B cell (primary cell): ENCODE measurements at places on chromosomes 3 and 15.

- no peak for DNase-seq
These were observed 105.1 kb downstream of the CPN2 start for GRCh38 chr3:194245975-194246561.

DNA sequence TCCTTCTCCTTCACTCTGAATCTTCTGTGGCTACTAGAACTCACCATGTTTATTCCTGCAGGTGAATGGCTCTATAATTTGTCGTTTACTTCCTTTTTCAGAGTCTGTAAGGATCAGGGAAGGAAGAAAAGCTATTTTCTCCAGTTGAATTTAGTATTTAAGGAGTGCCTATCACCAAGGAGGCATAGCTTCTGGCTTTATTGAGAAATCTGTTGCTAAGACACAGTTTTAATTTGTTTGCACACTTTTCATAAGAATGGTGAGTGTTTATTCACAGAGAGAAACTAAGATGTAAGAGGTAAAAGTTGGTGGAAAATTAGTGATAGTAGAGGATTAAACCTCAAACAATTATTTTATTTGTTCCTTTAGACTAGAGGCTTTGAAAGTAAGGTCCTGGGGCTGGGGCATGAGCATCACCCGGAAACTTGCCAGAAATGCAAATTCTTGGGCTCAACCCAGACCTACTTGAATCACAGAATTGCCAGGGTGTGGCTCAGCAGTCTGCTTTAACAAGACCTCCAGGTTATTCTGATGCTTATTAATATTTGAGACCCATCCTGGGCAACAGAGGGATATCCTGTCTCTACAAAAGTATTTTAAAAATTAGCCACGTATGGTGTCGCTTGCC, 461.3 kb downstream of the AGBL1 start:
- DNase-seq: no peak

DNA sequence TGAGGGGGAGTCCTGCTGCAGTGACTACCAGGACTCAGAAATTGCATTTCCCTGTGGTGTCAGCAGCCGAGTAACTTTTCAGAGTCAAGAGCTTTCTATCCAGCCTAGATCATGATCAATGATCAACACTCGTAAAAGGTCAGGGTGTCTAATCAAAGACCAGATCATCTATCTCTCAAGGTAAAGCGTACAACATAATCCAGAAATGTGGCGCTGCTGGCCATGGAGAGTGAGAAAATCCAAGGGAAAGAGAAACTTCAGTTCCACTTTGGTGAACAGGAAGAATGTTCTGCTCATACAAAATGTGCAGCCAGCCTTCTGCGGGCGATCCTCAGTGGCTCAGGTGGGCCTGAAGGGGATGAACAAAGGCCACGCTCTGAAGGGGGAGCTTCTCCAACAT, 1005.8 kb upstream of the NR2F2 start:
- no peak for DNase-seq

DNA sequence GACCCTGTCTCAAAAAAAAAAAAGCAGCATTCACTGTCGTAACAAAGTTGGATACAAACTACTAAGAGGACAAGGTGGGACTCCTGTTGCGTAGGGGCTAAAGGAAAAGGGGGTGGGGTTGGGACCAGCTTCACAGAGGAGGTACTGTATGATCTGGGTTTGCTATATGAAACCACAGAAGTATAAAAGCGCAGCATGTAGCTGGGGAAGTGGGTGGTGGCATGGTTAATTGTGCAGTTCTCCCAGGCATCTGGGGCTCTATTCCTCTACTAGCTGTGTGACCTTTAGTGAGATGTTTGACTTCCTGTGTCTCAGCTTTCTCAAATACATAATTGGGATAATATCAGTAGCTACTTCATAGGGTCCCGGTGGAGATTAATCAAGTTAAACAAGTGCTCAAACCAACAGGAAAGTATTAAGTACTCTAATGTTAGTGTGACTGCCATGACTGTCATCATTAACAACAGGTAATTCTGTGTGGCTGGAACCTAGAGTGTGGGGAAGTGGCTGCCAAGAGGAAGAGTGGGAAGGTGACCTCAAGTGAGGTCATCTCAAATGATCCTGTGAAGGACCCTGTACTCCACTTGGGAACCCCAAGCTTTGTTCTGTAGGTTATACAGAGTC, 11.5 kb downstream of the PARP16 start:
- no peak for DNase-seq

GRCh38 chr3:135168822-135169221, 373.8 kb downstream of the EPHB1 start:
- no peak for DNase-seq

DNA sequence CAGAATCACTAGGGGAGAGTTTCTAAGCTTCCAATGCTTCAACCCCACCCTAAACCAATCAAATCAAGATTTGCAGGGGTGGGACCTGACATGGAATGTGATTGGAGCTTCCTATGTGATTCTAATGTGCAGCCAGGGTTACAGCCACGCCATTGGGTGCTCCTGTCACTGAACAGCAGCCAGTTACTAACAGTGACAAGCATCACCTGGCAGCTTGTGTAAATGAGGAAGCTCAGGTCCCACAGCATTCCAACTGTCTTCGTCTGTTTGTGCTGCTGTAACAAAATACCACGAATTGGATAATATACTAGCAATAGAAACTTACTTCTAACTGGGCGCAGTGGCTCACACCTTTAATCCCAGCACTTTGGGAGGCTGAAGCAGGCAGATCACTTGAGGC, 294.9 kb downstream of the SHQ1 start:
- no peak for DNase-seq

DNA sequence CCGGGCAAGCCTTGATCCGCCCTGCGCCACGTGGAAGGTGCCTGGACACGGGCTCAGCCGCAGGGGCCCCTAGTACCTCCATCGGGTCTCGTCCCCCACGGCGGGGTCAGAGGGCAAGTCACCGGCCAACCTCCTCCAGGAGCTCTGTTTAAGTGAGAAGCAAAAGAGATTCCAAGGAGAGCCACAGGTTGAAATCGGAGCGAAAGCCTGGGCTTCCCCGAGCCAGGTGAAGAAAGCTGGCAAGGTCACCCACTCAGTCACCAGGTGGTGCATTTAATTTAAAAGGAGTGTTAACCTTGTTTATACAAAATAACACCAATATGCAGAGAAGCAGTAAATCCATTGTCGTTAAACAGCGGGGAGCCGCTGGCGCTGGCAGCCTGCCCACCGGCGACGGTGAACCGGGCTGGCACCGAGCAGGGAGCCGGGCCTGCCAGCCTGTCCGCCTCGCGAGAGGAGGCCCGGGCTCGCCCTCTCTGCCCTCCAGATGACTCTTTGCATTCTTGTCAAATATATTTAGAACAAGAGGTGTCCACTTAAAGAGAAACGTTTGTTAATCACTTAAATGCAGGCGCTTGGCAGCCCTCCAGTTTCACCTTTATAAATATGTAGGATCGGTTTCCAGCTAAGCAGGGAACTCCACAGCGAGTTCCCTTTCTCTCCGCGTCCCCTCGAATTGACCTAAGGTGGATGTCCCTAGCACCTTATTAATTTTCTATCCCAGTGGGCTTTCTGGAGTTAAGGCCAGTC, 277.3 kb upstream of the NR2F2 start:
- peak; percentile 8 for DNase-seq

DNA sequence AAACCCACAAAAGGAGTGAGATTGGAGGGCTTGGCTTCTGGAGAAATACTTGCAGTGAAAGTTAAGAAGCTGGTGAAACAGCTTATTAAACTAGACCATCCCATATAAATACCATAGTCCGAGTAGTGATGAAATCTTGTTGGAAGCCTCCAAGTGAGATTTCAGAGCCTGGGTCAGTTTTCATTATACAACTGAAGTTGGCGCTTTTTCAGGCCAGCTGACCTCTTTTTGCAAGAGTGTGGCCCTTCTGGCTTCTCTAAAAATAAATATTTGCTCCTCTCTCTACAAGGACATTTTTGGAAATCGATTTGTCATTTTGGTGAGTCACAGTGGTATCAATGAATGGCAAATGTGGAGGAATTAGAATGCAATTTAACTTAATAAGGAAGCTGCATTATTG, 51.2 kb upstream of the THRB start:
- DNase-seq: no peak

DNA sequence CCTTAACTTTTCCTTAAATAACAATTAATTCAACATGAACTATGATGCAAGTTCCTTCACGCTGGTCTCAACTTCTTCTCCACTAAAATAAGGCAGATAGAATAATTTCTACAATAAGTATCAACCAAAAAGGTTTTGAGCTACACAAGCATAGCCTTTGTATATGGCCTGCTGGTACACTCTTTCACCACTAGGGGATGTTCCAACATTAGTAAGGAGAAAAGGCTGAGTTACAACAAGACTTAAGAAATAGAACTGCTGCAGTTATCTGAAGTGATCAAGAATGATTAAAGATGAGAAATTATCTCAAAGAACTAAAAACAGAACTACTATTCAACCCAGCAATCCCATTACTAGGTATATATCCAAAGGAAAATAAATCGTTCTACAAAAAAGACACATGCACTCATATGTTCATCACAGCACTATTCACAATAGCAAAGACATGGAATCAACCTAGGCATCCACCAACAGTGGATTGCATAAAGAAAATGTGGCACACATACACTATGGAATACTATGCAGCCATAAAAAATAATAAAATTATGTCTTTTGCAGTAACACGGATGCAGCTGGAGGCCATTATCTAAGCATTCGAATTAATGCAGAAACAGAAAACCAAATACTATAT, 14.4 kb downstream of the ATP13A3 start:
- peak; percentile 71 for DNase-seq

DNA sequence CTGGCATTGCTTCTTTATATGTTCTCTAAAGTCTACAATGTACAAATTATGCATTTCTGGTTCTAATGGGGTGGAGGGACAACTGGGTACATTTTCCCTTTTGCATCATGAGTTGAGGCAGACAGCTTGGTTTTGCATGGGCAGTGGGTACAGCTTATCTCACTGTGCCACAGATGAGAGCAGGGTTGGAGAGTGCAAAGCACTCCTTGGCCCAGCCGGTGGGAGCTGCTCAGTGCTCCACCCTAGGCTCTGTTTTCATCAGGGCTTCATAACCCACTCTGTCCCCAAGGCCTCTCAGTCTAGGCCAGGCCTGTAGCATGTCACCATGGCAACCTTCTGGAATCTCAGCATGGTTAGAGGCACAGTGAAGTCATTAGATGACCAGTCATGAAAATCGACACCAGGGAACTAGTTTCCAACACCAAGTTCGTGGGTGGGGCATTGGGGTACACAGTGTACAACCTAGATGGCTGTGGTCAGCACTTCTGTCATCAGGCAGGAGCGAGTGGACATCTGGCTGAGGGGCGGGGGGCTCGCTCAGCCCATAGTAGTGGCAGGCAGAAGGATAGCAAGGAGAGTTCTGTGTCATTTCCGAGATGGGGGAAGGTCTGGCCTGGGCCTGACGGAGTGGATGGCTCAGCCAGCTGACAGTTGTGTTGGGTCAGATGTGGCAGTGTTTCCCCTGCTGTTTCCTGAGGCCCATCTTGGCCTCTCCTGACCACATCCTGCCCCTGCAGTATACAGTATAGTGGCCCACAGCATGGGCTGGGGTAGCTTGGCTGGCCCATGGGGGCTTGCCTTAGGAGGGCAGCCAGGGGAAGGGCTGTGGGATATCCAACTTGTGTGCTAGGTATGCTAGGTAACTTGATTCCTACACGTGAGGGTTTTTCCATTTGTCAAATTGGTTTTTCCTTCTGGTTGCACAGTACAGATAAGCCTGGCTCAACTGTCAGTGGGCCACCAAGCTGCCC, 75.7 kb upstream of the PRR23C start:
- DNase-seq: no peak

DNA sequence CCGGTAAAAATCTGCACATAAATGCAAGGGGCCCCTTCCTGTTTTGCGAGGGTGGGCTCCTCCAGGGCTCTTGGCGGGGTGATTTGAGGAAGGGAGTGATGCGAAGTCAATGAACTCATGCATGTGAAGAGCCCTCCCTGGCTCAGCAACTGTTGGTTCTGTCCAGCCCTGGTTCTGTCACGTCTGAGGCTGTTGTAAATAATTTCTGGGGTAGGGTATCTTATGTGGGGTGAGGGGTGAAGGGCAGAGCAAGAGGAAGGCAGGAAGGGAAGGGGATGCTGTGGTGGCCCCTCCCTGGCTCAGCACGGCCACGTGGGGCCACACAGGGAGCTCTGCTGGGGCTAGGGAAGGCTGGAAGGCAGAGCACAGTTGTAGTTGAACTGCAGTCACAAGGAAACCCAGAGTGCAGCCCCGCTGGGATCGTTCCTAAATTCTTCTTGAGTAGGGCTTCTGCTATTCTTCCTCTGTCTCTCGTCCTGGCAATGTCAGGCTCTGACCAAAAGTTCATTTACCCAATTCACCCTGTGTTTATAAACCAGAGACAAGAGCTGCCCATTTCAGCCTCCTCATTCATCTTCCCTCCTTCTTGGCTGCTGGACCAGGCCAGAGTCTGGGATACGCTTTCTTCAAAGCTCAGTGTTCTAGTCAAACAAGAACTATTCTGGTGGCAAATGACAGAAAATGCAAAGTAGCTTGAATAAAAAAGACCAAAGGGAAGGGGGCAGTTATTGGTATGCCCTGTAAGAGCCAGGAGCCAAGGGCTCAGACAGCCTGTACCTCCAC, 14.8 kb upstream of the TOPBP1 start:
- DNase-seq: no peak

- peak; percentile 58 for DNase-seq
These were observed 961.0 kb upstream of the CFAP20DC start for GRCh38 chr3:60010781-60011180.

DNA sequence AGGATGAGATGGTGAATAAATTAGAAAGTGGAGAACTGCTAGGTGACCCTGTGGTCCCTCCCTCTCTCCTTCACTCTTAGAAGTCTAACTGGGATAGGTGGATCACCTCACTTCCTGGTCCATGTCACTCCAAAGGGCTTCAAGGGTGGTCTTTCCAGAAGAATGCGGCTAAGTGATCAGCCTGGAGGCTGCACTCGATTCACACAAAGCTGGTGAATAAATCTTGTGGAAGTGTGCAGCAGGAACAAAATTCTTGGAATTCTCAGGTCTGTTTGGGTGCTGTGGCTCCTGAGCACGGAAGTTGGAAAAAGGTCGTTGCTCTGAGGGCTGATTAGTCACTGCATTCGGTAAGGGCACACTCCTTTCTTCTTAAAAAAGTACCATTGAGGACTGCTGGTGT, 46.3 kb downstream of the GASK1A start:
- DNase-seq: no peak

GRCh38 chr3:36501616-36502015, 121.3 kb downstream of the STAC start:
- DNase-seq: no peak

GRCh38 chr15:60349589-60349988, 48.2 kb downstream of the ANXA2 start:
- no peak for DNase-seq

- DNase-seq: no peak
These were observed 1.7 kb downstream of the PAK2 start for GRCh38 chr3:196741249-196741889.

DNA sequence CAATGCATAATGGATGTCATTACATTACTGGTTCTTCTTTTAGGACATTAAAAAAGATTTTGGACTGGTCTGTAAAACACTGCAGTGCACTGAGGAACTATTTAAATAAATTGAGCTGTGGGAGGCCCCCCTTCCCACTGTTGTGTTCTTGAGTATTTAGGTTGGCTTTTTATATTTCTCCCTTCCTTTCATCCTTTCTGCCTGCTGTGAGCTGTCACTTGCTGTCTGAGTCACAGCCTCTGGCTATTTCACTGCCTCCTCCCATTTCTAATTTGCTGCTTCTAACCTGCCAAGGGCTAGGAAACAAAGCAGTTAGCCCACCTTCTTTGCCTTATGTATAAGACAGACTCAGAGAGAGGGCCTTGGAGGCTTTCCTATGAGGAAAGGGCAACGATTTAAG, 89.0 kb upstream of the FNDC3B start:
- DNase-seq: no peak

GRCh38 chr15:51649659-51650521, 27.3 kb upstream of the DMXL2 start:
- peak; percentile 80 for DNase-seq
